ENCODE measurements at places on chromosomes 3 and 15.

- no peak for DNase-seq
These were observed 3.2 kb upstream of the PXYLP1 start for GRCh38 chr3:141228395-141228794.

DNA sequence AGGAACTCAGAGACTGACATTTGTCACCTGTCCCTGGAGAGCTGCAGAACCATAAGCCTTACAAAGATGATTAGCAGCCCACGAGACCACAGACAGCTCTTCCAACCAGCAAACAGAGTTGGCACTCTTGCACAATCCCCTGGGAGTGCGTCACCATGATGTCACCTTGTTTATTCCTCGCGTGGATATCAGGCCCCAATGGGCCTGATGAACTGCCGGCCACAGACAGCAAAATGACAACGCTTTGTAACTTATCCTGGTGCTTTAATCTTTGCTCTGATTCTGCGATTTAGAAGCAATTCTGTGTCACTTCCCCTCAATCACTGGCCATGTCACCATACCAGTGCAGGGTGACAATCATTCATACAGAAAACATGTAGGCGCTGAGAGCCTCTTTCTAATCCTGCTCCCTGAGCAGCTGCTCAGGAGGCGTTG, 89.2 kb downstream of the TAMM41 start:
- DNase-seq = no peak

DNA sequence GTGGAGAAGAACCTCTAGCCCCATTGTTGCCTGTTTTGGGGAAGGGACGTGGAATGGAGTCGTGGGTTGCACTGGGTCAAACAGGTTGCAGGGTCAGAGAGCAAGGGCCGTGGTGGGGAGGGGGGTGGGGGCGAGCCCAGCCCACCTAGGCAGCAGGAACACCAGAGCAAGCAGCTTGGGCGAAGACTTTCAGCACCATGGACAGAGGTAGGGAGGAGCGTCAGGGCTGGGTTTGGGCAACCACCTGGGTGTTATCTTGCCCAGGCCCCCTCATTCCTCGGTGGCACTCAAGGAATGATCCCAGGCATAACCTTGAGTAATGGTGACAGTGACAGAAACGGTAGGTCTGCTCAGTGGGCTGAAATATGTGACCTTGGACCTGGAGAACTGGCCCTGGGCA, 45.9 kb upstream of the TMEM115 start:
- no peak for DNase-seq

DNA sequence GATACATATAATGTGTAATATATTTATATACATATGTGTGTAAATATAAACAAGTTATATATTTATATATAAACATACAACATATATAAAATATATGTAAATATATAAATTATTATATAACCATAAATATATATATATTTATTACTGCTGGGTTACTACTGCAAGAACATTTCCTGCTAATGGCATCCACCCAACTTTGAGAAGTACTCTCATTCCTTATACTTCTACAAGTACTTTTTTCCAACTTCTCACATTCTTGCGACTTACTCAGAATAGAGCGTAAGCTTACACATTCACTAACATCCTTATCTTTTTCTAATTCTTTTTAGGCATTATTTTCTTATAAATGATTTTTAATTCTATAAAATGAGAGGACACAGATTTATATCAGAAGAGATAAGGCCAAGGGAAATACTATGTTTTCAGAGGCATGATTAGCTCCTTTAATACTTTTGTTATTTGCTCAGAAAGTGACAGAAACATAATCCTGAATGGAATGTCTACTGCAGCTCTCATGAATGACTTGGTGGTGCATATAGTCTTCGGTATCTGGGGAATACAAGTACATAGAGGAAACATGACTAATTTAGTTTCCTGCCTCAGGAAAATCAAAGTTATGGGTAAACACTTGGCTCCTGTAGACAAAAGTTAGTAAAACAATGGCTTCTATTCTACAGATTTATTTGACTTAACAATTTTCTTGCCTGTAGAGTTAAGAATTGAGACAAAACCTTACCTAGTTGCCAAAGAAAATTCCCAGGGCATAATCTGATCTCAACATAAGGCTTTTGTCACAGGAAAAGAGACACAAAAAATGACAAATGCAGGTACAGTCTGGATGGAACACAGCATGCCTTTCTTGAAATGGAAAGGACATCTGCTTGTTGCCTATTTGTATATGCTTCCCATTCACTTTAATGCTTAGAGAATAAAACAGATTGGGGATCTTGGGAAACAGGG, 453.9 kb downstream of the SQOR start:
- DNase-seq = no peak

DNA sequence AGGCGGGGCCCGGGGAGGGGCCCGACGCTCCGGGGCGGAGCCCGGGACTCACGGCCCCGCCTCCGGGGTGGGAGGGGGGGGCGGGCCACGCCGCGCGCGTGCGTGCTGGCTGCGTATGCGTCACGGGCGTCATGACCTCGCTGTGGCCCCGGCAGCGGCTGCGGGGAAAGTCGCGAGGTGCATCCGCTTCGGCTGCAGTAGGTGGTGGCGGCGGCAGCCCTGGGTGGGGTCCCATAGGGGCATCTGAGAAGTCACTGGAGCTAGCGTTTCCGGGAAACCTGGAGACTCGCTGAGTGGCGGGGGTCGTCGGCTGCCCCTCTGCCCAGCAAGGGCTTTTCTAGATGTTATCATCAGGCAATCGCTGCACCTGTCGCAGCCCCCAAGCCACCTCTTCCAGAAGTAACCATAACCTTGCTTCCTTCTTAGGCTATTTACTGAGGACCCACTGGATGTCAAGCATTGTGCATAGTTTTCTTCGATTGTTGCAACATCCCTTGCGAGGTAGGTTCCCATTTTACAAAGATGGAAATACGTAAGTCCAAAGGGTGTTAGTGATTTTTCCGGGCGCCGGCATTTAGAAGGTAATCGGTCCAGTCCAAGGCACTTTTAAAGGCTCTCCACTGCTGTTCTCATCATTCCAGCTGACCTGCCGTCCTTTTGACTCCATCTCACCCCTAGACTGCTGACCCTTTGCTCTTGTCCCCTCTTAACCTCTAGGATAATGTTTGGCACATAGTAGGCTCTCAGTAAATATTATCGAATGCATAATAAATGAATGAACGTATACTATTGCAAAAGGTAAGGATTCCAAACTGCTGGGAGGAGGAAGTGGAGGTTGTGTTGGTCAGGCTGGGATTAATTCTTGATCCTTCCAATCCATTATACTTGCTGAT, at the start of gene GDPGP1:
TSS of gene GDPGP1 (plus strand) at position 114 of the 893 bp plus-strand sequence. CDS start 6,700 bp downstream, outside the sequence.
- no peak for DNase-seq

DNA sequence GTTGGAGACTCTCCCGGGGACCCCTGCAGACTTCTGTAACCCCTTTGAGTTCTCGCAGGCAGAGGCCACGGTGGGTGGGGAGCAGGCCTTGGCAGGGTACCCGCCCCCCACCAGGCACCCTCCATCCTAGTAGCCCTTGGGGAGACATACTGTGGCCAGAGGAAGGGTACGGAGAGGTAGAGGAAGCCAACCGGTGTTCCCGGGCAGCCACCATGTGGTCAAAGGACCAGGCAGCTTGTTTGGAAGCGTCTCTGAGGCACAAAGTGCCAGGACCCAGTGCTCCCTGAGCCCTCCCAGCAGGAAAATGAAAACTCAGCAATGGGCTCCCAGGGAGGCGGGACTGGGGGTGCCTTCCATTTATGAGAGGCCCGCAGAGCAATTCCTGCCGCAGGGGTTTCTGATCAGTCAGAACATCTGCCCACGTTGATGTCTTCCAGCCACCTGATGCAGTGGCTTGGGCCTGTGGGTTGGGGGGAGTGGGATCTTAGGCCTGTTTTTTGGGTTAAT, 53.0 kb upstream of the CGNL1 start:
- no peak for DNase-seq

- DNase-seq = no peak
These were observed 1570.1 kb downstream of the SI start for GRCh38 chr3:163508206-163508605.

GRCh38 chr3:181718369-181718768, 6.6 kb downstream of the SOX2 start:
- no peak for DNase-seq

DNA sequence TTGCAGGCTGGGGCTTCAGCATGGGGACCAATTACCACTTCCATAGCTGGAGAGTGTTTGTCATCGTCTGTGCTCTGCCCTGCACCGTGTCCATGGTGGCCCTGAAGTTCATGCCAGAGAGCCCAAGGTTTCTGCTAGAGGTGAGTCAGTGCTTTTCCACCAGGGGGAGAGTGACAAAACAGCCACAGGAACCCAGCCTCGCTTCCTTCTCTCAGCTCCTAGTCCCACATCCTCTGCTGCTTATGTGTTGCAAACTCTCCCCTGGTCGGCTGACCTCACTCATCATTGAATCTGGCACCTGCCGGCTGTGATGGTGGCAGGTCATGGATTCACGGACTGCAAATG, 158.3 kb downstream of the SV2B start:
- no peak for DNase-seq

DNA sequence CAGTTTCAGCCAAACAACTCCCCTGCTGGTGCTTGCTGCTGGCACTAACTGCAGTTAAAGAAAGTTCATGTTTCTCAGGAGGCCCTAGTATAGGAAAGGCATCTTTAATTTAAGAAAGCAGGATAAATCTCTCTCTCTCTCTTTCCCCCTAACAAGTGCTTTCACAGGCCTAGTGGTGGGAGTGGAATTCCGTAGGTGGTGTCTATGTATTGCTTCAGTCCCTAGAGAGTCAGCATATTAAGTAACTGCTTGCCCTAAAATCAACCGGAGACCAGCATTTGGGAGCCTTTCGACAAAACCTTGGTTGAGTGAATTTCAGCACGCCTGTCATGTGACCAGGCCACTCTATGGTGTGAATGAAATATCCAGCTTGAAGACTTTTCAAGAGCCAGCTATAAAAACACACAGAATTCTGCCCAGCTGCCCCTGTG, 169.2 kb upstream of the TGFBR2 start:
- no peak for DNase-seq

- peak; percentile 64 for DNase-seq
These were observed 33.3 kb upstream of the MRPS22 start for GRCh38 chr3:139310474-139310933.

DNA sequence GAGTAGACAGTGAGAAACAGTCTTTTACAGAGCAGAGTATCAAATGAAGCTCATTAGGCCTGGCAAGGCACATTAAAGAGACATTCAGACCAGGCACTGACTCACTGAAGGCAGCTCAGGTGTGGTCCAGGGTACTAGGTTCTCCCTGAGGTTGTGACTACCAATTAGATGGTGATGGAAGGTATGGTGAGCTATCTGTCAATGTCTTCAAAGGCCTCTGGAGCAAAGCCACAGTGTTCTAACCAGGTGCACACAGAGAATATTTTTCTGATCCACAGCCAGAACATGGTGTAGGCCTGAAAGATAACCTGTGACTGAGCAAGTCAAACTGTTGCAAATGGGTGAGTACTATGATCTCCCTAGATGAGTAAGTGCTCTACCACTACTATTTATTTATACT, 51.5 kb downstream of the EOMES start:
- no peak for DNase-seq

DNA sequence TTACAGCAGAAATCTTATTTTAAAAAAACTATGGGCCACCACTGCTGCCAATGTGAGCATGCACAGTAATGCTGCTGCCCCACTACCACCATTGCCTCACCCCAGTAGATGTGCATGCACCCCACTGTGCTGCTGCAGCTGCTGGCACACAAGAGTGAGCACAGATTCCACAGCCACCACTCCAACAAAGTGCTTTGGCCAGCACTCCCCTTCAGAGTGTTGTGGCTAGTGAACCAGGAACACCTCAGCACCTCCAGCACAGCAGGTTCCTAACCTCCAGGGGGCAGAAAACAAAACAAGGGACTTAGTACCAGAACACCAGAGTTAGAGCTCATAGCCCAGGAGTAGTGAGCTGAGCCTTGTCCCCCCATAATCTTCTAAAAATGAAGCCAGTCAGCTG, 629.6 kb downstream of the PYDC2 start:
- peak; percentile 35 for DNase-seq

GRCh38 chr3:43676441-43676840, 14.3 kb upstream of the ABHD5 start:
- DNase-seq = no peak

DNA sequence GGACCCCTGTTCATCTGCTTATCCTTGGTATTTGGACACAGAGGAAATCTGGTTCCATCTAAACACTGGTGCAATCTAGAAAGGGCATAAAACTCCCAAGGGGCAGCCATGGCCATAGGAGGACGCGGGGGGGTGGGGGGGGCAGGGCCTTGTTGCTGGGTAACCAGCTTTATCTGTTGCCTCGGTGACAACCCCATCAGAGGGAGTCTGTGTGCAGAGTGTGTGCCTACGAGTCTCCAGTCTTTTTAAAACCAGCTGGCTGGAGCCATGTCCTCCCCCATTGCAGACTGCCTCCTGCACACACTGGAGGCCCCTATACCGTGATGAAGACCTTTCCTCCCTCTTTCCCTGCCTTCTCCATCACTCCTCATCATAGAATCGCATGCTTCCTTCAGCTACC, 26.4 kb upstream of the CORO2B start:
- no peak for DNase-seq

- no peak for DNase-seq
These were observed 168.9 kb downstream of the CNTN3 start for GRCh38 chr3:74445541-74445940.

- no peak for DNase-seq
These were observed 78.8 kb downstream of the IL5RA start for GRCh38 chr3:3031326-3031725.

DNA sequence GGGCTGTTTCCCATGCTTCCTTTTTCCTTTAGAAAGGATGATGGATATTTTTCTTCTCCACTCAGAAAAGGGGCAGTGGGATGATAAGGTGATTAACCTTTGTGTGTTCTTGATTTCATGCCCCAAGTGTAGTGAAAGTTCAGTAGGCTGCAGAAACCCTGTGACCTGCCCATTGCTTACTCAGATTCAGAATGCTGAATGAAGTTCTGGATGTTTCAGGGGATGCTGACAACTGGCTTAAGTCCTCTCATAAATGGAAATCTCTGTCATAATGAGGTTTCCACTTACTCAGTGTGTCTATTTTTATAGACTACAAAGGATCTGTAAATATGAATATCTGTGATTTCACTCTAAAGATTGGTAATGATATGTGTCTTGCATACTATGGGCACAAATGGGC, 471.3 kb upstream of the TPRG1 start:
- no peak for DNase-seq

GRCh38 chr3:50233176-50233575, 2.8 kb upstream of the GNAI2 start:
- no peak for DNase-seq
